ENCODE measurements at places on chromosomes 11 and 22.

DNA sequence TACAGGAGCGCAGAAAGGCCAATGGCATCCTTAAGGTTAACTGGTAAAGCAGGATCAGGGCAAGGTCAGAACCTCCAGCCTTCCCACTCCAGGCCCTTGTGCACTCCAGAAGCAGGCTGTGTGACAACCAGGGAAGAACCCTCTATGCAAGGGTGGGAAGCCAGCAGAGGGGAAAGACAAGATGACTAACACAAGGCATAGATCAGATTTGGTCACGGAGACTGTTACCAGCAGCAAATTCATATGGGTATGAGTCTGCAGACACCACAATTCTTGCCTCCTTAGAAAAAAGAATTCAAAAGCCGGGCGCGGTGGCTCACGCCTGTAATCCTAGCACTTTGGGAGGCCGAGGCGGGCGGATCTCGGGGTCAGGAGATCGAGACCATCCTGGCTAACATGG, 39.8 kb upstream of the MTNR1B start:
- DNase-seq, result no peak

DNA sequence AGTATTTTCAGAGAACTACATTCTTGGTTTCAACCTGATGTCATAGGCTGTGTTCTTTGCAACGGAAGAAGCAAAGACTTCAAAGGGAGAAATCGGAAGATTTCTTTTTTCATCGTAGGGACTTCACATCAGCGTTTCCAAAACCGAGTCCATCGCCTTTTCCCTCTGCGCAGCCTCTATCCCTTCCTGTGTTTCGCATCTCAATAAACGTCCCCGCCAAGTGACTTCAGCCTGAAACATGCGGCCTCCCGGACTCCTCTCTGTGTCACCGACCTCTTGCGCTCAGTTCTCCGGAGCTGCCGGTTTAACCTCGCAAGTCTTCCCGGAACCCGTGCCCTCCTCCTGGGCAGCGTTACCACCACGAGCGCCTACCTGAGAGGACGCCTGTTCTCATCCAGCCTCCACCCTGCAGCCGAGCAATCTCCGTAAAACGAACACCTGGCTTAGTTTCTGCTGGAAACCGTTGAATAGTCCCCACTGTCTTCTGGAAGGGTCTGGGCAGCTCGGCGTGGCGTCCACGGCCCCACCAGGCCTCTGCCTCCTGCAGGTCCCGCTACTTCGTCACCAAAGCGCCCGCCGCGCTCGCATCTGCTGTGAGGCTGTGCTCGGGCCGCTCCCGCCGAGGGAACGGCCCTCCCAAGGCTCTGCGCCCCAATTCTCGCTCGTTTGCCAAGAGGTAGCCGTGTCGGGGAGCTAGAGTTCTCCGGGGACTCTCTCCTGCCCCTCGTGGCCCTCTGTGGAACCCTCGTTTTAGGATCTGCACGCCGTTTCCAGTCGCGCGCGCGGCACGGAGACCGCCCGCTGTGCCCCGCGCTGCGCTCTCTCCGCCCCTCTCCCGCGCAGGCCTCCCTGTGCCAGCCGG, at the start of gene GLB1L3:
Gene GLB1L3 (plus strand): TSS at position 846 of the 862 bp plus-strand sequence. CDS start 362 bp downstream, outside the sequence.
- DNase-seq, result peak; percentile 72

DNA sequence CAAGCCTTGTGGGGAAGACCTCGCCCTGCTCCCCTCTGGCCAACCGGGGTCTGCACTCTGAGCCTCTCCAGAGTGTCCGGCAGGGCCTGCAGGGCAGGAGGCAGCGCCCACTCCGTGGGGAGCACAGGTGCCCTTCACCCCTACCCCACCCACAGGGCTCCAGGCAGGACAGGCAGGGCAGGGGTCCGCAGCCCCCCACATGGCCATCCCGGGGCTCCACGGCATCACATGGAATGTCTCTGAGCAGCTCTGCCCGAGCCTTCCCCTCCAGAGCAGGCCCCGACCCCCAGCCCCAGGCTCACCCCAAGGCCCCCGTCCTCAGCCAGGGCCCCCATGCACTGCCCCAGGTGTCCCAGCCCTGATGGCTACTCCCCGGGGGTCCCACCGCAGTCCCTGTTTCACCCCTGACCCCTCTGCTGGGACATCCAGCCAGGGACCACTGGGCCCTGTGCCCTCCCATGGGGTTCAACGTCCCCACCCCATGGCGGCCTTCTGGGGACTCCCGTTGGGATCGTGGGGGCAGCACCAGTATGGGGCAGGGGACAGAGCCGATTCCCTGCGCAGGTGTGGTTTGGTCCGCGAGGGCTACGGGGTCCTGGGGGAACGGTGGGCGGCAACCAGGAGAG, 77.7 kb downstream of the BRD1 start:
- DNase-seq, result no peak

- DNase-seq, result no peak
These were observed 307.0 kb downstream of the AASDHPPT start for GRCh38 chr11:106384429-106384828.

DNA sequence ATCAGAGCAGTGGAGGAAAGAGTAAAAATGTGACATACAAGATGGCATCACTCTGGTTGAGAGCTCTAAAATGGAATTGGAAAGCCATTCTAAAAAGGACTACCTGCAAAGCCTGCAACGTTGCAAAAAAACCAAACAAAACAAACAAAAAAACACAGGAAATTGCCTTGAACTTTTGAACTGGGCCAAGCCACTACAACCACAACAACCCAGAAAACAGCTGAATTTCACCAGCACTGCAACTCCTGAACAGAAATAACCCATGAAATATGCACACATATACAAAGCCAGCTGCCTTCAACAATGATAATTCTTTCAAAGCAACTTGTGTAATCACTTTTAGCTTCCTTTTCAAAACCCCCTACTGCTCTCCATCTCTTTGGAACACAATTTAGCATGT, 326.6 kb upstream of the LRRC4C start:
- no peak for DNase-seq

- no peak for DNase-seq
These were observed 19.1 kb downstream of the INCENP start for GRCh38 chr11:62142921-62143320.

DNA sequence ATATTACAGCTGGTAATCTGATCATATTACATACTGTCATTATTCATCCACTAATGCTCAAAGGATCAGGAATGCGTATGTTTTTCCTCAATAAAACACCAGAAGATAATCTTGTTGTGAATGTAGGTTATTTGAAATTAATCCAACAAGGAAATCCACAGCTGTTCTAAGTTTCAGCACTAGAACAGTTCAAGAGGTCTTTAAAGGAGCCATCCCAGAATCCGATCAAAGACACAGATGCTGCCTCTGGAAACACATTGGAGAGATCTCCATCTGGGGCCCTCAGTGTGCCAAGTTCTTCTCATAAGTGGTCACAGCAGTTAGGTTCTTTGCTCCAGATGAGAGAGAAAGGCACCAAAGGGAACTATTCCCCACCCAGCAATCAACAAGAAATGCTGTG, 1955.1 kb upstream of the RAG2 start:
- no peak for DNase-seq

GRCh38 chr11:30454111-30454510, 131.2 kb downstream of the ARL14EP start:
- DNase-seq, result no peak

DNA sequence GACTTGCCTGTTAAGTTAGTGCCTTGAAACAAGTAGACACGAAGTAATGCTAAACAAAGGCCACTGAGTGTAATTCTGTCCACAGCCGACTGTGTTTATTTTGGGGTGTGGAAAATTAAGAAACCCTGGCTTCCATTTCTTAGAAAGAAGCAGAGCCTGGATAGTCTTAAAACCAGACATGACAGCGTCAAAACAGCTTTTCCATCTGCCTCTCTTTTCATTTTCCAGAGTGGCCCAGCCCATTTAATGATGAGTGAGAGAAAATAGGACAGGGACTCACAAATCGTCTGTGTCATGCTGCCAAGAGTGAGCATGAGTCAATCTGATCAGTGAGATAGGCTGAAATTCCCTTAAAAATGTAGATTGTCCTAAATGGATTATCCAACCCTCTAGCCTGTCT, 485.9 kb downstream of the JRKL start:
- DNase-seq, result no peak

GRCh38 chr11:132549001-132549400, 983.3 kb downstream of the OPCML start:
- no peak for DNase-seq

- DNase-seq, result no peak
These were observed 38.3 kb downstream of the KCNJ4 start for GRCh38 chr22:38416621-38417251.

GRCh38 chr11:10573028-10573427, 4.6 kb upstream of the LYVE1 start:
- no peak for DNase-seq

DNA sequence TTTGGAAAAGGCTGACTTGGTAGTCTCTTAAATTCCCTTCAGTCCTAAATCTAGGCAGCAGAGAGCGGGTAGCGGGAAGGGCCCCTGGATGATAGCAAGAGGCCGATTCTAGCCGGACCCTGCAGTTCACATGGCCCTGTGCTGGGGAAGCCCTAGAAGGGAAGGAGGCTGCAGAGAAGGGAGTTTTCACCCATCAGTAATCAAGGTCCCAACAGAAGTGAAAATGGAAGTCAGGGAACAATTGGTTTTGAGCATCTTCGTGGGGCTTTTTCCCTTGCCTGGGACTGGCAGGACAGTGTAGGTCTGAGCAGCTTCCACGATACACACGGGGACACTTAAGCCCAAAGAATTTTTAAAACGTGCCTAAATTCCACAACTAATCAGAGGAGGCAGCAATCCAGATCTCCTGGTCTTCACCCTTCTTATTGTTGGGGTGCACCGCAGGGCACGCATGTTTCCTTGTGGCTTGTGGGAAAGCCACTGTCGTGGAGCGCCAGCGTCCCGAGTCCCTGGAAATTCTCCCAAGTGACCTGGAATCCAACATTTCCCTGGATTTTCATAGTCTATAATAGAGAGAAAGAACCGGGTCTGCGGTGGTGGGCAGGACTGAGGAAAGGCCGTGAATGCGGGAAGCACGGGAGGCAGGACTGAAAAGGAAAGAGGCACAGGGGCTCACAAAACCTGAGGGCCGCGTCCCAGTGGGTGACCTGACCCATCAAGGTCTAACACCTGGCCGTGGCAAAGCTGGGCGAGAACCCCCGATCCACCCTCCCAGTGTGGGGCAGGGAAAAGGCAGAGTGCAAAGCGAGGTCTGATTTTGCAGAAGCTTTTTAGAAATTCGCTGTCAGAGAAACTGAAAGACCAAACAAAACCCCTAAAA, 846 bp upstream of the OAF start:
- no peak for DNase-seq

DNA sequence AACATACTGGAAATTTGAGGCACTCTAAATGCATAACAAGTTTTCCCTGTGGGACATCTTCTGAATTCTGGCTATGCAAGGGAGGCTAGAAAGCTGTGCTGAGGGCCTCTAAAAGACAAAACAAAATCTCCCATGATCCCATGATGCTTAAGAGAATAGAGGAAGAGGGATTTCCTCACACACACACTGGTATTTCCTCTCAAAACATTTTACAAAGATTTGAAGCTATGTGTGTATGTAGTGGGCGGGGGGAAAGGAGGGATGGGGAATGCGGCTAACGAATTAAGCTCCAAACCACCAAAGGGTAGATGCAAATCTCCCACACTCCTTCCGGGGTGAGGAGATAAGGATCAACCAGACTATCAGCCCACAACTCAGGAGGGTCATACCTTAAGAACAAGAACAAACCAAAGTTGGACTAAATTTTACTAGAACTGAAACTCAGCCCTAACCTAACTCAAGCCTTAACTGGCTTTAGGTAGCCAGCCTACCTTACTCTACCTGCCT, 6.0 kb downstream of the OR2AT4 start:
- no peak for DNase-seq

DNA sequence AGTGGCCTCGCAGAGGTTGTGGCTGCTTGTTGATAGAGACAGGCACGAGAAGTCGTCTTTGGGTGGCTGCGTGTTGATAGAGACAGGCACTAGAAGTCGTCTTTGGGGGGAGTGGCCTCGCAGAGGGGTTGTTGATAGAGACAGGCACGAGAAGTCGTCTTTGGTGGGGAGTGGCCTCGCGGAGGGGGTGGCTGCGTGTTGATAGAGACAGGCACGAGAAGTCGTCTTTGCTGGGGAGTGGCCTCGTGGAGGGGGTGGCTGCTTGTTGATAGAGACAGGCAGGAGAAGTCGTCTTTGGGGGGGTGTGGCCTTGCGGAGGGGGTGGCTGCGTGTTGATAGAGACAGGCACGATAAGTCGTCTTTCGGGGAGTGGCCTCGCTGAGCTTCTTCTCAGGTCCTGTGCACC, 328.8 kb downstream of the TBC1D22A start:
- DNase-seq, result no peak

- DNase-seq, result no peak
These were observed 5.7 kb upstream of the LZTR1 start for GRCh38 chr22:20976291-20976877.
